T follicular helper cell (primary cell): ENCODE measurements at places on chromosomes 6 and 20.

GRCh38 chr20:50876816-50877215 is 54.4 kb downstream of the ADNP start:
- no peak for DNase-seq

DNA sequence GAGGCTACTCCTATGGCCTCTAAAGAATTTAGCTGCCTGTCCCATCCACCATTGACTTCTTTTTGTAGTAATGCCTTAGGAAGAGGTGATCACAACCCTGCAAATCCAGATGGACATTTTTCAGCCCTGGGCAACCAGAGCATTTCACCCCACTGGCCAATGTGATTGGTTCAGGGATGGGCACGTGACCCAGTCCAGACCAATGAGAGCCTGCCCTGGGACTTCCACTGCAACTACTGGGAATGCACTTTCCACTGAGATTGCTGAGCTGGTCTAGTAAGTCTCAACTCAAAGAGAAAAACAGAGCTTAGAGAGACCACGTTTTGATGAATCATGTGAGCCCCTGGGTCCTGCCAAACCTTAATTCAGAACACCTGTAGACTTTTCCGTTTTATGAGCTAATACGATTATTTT is 8.9 kb upstream of the UBE2V1 start:
- DNase-seq = no peak

DNA sequence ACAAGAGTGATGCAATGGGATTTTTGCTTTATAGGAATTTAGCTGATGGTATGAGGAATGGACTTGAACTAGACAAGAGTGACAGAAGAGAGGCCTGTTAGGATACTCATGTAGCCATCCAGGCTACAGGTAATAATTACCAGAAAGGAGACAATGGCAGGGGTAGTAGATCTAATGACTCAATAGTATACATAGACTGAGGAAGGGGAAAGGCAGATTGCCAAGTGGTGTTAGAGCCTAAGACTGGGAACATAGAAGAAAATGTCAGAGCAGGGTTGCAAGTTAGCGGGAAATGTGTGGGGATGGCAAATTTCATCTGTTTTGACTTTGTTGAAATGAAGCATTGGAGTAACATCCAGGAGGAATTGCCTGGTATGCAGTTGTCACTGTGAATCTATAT is 295.6 kb downstream of the UTRN start:
- no peak for DNase-seq

GRCh38 chr6:31836047-31836473 is 8.5 kb downstream of the HSPA1B start:
- no peak for DNase-seq

DNA sequence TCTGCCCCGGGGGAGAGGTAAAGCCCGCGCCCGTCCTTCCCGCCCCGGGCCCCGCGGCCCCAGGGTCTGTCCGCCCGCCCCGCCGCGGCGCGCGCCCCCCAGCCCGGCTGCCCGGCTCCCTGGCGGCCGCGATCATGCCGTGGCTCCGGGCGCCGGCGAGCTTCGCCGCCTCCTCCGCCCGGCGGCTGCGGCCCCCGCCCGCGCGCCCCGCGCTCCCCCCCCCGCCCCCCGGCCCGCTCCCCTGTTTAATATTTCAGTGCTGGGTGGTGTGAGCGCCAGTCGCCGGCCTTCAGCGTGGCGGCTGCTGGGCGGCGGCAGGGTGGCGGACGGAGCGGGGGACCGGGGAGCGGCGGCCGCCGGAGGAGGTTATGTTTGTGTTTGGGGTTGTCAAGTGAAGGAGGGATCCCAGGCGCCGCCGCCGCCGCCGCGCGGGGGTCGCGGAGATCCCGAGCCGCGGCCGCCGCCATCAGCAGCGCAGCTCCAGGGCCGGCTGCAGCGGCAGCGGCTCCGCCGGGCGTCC is at the start of gene HIVEP1:
TSS of gene HIVEP1 (plus strand) at position 275 of the 520 bp plus-strand sequence. CDS start 3,317 bp downstream, outside the sequence.
- DNase-seq = no peak

DNA sequence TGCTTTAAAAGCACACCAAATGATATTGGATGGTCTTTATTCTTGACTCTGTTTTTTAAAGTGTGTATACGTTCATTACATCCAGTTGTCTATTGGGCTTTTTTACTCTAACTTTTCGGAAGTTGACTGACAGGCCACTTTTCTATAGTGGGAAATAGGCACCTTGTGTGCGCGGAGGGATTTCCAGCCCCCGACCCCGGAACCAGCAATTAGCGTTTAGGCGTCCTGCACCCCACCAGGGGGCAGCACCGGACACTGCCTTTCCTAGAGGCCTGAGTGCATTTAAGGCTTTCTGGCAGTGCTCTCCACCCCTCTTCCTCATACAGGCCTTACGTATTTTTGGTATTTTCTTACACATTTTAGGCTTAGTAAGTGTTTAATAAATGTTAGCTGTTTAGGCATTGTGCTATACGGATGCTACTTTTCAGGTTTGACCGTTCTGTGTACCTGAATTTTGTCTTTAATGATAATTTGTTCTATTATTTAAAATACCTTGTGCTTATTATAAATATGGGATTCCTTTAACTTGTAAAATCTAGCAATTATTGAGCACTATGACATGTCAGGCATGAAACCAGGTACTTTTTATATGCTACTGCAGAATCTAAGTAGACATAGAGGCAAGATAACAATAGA is 231.8 kb downstream of the BCKDHB start:
- peak; percentile 38 for DNase-seq

DNA sequence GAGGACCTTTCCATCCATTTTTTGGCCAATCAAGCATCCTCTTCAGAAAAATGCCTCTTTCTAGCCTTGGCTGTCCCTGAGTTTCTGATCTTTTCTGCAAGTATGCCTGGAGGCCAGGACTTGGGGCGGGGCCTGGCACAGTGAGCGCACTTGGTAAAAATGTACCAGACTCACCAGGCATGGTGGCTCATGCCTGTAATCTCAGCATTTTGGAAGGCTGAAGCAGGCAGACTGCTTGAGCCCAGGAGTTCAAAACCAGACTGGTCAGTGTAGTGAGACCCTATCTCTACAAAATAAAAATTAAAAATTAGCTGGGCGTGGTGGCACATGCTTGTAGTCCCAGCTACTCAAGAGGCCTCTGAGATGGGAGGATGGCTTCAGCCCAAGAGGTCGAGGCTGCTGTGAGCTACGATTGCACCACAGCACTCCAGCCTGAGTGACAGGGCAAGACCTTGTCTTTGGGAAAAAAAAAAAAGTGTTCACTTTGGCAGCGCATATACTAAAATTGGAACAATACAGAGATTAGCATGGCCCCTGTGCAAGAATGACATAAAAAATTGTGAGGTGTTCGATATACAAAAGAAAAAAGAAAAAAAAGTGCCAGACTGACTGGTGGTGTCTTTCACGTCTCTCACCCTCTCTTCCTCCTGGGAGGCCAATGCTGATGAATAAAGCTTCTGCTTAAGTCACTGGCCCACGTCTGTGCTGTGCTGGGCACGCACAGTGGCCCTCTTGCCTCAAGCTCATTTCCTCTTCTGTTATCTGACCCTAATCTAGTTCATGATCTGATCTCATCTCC is 18.1 kb upstream of the SLC9A8 start:
- DNase-seq = no peak

DNA sequence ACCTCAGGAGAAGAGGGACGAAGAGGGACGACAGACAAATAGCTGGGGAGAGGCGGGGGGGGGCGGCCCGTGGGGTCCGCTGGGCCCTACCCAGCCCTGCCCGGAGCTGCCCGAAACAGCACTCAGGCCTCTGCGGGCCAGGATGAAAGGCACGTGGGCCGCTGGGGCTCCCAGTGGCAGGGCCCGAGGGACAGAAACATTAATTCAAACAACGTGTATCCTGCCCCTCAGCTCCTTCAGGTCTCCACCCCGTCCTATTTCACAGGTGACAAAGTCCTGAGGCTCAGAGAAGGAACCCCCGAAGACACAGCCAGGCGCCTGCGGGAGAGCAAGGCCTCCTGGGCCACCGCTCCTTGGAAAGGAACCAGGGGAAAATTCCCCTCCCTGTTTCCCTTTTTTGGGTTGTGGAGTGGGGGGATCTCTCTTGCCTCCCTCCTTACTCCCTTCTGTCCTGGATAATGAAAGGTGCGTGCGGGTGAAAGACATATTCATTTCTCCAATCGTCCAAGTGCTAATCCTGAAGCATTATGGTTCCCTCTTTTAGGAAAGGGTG is 93.3 kb downstream of the RNASET2 start:
- no peak for DNase-seq

DNA sequence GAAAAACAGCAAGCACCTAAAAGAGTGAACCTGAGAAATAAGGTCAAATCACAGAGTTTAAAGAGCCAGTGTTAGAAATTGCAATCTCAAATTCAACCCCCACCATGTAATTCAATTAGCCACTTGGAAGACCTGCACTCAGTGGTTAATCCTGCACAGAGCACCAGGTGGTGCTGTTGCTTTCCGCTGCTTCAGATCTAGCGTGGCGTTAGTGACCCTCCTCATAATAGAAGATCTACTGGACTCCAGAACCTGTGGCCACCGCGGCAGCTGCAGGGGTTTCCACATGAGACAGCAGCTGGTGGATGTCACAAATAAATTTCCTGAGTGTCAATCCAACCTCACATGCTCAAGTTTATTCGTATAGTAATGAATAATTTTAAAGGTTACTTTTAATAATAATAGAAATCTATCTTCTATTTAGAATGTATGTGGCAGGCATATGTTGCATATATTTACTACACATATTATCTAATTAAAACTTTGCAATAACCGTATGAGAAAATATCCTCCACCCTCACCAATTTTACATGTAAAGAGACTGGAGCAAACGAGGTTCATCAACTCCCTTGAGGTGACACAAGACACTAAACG is 84.4 kb downstream of the SYNE1 start:
- no peak for DNase-seq
